ENCODE measurements at places on chromosomes 3 and 15.
A peak's percentile ranks its signal among the peaks of the same experiment; 100 is the strongest.

GRCh38 chr3:14397531-14397930, 4.9 kb upstream of the SLC6A6 start:
- DNase-seq, result peak; percentile 30

DNA sequence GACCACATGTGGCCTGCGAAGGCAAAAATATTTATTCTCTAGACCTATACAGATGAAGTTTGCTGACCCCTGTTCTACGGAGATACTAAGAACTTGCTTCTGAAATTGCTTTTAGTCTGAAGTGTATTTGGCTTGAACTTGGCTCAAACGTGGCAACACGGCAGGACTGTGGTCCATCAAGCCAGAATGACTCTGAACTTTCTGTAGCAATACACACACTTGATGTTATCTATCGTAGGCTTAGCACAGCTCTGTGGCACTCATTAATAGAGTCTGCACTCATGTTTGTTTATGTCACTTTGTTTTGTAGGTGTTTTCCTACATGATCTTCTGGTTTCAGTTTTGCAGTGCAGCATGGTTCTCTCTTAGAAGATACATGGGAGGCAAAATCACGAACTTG, 298.1 kb downstream of the ADAMTS17 start:
- no peak for DNase-seq

DNA sequence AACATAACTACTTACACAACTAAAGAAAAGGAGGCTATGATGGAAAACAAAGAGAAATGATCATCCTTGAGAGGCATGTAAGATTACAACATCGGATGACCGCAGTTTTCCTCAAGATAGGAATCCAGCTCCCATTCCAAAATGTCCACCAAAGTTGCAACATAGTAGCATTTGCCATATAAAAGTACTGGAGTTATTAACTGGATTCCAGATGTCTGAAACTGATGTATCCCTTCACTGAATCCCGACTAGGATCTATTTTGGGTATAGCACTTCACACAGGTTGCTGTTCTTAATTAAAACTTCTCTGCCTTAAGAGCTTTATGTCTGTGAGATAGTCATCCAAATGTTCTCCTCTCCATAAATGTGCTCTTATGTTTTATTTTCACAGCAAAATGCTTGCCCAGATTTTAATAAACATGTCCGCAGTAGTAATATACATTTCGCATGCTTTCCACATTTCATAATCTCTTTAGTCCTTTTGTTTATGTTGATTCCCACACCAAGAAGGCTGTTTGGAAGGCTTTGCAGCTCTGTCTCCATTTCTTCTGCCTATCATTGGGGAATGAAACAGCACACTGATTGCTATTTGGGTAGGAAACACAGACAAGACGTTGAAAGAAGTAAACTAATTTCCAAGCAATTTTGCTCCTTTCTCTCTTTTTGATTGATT, 716.5 kb upstream of the CFAP20DC start:
- no peak for DNase-seq

DNA sequence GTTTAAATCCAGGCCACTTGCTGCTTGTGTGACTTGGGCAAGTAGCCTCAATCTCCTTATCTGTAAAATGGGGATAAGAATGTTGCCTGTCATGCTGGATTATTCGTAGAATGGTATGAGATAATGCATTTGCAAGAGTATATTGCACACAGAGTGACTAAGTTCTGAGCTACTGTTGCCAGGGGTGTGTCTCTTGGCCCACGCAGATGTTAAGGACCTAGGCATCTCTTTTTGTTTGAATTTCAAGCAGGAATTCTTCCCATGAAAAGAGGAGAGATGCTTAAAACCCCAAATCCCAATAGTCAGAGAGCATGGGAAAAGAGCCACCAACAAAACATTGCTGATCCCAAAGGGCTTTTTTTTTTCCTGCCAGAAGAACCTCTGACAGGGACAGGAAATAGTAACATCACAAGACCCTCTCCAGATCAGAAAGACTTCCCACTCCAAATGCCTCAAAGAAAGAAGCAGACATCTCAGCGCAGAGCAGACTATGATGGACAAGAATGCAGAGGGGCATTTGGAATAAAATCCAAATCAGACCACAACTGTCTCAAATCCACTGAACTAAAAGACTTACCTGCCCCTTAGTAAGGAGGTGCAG, 90.5 kb downstream of the MRPL46 start:
- DNase-seq, result no peak

GRCh38 chr15:32794973-32795372, 77.2 kb downstream of the GREM1 start:
- no peak for DNase-seq

DNA sequence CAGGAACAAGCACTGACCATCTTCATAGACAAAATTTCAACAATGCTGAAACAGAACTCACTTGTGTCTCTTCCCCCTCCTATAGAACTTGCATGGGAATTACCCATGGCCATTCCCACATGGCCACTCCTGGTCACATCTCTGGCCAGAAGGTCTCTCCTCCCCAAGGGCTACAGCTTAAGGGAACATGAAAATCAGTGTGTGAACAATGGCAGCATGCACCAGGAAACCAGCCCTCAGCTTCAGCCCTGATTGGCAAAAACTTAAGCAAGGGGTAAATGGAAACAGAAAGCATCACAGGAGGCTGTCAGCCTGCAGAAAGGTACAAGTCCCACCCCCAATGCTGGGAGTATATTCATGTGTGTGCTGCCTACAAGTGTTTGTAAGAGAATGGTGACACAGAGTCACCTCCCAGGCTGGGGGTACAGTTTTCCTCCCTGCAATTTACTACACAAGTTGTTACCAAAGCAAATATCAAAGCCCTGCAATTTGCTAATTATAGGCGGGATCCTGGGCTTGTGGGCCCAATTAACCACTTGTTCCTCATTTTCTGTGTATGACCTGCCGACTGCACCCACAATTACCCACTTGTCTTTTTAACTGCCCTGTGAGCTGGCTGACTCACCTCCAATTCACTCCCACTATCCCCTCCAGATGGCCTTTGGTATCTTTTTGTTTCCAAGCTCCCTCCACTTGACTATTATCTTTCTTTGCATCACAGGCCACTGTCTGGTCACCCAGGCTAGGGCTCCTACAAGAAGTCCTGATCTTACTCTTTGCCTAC, 84.4 kb upstream of the HES1 start:
- no peak for DNase-seq

- no peak for DNase-seq
Observed at GRCh38 chr3:139236336-139236735, 107.5 kb upstream of the MRPS22 start.

DNA sequence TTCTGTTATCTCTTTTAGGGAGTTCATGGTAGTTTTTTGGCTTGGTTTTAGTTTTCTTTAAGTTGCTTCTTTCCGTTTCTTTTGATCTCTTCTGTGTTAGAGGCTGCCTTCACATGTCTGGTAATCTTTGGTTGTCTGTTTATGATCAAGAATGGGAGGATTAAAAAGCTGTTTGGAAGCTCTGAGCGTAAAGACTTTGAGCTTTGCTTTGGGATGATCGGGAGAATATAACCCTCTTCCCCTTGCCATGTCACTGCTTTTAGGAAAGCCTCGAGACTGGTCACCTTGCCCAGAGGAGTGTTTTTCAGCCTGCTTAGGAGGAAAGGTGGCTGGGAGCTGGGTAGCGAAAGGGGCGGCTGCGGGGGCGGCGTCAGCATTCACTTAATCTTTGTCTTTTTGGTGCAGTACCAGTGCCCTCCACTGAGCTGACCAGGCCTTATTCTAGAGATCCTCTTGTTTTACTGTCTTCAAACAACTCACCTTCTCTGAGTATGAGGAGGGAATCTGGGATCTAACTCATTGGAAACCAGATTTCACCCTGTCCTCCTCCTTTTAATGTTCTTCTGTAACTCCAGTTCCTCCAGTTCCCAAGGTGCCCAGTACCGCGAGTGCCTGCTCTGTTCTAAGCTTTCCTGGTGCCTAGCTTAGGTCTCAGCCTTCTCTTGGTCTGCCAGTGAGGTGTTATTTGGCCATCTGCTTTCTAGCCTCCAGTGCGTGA, 15.5 kb downstream of the TATDN2 start:
- DNase-seq, result no peak

- DNase-seq, result no peak
Observed at GRCh38 chr3:172397716-172398405, 50.4 kb downstream of the GHSR start.

DNA sequence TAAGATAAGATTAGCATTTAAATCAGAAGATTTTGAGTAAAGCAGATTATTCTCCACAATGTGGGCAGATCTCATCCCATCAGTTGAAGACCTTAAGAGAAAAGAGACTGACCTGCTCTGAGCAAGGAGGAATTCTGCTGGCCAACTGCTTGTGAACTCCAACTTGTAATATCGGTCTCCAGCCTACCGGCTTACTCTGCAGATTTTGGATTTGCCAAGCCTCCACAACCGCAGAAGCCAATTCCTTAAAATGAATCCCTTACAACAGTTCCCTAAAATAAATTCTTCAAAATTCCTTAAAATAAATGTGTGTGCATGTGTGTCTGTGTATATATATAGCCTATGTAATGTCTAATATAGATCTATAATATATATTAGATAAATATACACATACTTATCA, 107.4 kb upstream of the KLF13 start:
- no peak for DNase-seq
